Thyroid gland (tissue), 4 donors: ENCODE measurements at places on chromosomes 16 and 17. TPM values are rescaled to one million over a fixed set of nuclear protein-coding genes. Genes with fewer than 3 reads are reported as not detected.

The JPH3 gene
- not detected for total RNA-seq

The HEATR9 gene
- not detected for total RNA-seq

The PPY gene
- not detected for total RNA-seq

The NPIPA3 gene
- 1.2 TPM for total RNA-seq

DNA sequence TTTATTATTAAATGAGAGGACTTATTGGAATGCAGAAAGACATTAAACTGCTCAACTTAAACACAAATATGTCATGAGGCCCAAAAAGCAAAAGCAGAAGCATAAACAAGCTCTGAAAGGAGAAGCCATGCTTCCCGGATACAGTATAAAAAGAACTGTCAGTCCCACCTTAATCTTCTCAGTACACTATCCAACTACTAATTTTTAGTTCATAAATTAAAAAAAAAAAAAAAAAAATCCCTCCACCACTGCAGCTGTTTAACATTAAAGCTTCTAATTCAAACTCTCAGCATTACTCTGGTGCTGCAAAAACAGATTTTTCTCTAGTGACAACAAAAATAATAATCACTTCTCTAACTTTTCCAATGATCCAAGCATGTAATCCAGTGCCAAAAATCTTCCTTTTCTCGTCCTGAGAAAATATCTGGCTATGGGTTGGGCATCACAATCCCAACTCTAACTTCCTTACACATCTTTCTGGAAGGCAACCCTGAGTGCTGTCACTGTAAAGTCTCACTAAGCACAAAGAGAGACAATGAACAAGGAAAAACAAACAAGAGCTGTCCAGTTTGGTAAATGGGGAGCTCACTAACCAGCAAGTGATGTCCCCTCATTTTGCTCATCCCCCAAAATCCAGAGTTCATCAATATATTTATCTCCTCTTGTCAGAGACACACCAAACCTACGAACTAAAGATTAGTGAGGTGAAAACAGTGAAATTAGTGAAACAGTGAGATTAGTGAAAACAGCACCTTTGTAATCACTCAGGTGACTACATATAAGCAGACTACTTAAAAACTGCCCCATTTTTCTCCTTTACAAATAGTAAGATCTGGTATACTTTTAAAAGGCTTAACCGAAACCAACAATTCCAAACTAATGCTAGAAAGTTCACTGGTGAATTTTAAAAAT is 5.5 kb downstream of the USP32 start:
- no peak overlapping the region for H3K4me3 ChIP-seq
- peaks cover 28% of the 10 kb centered on the region for H3K4me1 ChIP-seq
- no peaks in the 10 kb centered on the region for H3K27me3 ChIP-seq
- no peak for DNase-seq
- H3K36me3 ChIP-seq, result no peaks in the 10 kb centered on the region

DNA sequence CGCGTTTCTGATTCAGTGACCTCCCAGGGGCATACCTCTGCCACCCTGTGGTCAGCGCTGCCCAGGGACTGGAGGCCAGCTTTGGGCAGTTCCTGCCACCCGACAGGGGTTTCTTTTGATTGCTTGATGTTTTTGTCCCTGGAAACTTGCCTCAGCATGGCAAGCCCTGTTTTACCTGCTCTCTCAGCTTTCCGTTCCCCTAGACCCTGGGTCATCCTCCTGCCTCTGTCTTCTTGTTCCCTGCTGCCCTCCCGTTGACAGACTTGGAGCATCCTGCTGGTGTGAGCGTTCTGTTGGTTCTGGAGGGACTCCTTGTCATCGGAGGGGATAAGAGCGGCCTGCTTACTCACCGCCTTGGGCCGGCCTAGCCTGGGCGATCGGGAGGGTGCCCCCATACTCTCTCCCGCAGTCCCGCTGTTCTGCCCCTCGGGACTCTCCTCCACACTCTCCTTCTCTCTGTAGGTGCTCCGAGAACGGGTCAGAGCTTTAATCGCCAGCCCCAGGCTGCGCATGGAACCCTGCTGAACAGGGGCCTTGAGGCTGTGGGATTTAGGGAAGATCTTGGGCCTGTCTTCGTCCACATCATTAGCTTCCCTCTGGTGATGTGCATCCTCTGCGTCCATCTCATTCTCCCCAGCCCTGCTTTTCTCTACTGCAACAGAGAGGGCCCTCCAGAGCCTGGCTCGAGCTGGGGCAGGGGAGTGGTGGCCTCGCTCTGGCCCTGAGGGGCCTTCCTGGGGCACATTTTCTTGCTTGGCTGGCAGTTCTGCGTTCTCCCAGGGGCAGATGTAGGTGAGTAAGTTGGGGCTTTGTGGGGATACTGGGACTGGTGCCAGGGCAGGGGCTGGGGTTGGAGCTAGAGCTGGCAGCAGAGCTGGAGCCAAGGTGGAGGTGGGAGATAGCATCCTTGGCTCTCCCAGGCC is 13.7 kb downstream of the GPR179 start:
- H3K36me3 ChIP-seq, result no peaks in the 10 kb centered on the region
- H3K4me3 ChIP-seq, result no peak overlapping the region
- H3K27ac ChIP-seq, result no peak overlapping the region
- no peaks in the 10 kb centered on the region for H3K27me3 ChIP-seq
- no peak for DNase-seq

- peaks cover 7% of the 10 kb centered on the region for H3K4me1 ChIP-seq
- H3K27me3 ChIP-seq, result no peaks in the 10 kb centered on the region
- no peaks in the 10 kb centered on the region for H3K36me3 ChIP-seq
- H3K27ac ChIP-seq, result no peak overlapping the region
Observed at GRCh38 chr17:79338152-79338551, 263.5 kb downstream of the ENGASE start.

DNA sequence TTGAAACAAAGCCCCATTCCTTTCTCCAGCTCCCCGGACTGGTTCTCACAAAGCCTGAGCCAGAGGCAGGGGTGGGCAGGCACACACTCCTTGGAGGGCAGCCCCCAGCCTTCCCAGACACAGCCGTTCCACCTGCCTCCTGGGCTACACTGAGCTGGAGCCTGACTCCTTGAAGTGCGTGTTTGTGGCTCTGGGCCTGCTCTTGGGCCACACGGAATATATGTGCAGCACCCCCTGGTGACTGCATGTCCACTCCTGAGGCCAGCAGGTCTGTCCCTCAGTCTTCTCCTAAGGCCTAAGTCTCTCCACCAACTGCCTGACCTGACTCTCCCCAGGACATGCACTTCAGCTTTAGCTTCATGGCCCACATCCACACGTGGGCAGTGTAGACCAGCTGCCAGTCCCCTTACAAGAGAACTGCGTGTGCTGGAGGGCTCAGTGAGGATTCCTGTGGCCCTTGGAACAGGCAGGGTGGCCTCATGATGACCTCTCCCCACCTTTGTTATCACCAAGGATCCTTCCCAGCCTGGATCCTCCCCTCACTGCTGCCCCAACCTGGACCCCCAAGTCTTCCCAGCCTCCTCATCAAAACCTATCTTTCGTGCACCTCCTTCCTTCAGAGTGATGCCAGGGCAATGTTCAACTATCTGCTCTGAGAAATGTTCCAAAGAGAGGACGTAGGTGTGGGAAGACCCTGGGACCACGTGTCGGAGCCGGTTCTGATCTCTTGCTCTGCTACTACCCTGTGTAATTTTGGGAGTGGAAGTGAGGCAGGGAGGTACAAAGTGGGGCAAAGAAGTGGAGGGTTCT is 12.4 kb upstream of the SLC6A2 start:
- H3K27me3 ChIP-seq, result no peaks in the 10 kb centered on the region
- no peak overlapping the region for H3K4me3 ChIP-seq
- H3K4me1 ChIP-seq, result no peaks in the 10 kb centered on the region
- H3K36me3 ChIP-seq, result no peaks in the 10 kb centered on the region

DNA sequence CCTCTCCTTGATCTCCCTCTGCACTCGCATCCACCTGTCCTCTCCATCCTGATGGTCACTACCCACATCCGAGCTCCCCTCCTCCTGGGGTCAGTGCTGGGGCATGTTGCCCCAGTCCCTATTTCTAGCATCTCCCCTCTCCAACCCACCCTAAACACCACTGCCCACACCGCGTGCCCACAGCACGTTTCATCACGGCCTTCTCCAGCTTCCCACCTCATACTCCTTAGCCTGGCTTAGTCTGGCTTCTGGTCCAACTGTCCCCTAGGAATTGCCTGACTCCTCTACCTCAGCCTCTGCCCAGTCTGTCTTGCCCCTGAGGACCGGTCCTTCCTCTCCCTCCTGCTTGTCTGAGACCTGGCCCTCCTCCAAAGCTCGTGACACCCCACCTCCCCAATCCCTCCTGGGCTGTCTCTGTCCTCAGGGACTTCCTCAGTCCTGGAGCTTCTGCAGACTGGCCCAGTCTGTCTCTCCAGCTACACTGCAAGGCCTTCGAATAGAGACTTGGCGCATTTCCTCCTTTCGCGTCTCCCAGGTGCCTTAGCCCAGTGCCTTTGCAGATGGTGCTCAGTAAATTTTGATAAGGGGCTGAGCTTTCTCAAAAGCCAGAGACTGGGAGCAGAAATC is 4.9 kb downstream of the ALOX15 start:
- H3K36me3 ChIP-seq, result no peaks in the 10 kb centered on the region
- no peaks in the 10 kb centered on the region for H3K4me1 ChIP-seq
- H3K27me3 ChIP-seq, result no peaks in the 10 kb centered on the region
- H3K4me3 ChIP-seq, result no peak overlapping the region
- no peak for DNase-seq
- H3K27ac ChIP-seq, result no peak overlapping the region

DNA sequence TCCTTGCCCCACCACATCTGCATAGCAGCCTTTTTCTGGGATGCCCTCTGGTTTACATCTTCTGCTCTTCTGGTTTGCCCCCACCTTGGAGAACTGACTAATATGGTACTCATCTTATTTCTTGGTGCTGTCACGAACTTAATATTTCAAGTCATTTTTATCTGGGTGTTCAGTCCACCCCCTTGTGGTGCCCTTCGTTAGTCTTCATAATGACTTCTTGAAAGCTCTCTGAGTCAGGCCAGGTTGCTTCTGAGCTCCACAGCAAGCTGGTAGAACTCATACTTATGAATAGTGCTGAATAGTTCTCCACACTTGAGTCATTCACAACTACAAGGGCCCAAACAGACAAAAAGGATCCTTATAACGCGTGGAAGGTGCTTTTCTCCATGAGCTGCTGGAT is 35.8 kb upstream of the TEKT3 start:
- no peak for DNase-seq
- H3K36me3 ChIP-seq, result no peaks in the 10 kb centered on the region
- H3K4me1 ChIP-seq, result peaks cover 10% of the 10 kb centered on the region
- H3K27me3 ChIP-seq, result no peaks in the 10 kb centered on the region
- H3K27ac ChIP-seq, result no peak overlapping the region
- H3K4me3 ChIP-seq, result no peak overlapping the region

DNA sequence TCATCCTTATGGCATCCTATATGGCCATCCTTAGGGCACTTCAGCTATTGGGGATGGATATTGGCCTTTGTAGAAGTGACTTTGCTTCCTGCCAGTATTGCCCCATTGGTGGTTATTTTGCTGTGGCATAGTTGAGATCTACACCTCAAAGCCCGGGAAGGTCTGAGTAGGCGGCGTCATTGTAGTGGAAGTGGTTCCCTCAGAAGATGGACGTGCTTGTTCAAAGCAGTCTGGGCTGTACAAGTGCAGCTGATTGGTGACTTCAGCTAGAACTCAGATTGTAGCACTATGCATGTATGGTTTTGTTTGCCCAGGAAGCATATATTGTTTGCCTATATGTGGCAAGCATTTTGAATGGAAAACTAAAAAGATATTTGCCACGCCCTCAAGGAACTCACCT is 83.2 kb downstream of the TMC6 start:
- no peak overlapping the region for H3K27ac ChIP-seq
- H3K4me1 ChIP-seq, result no peaks in the 10 kb centered on the region
- peaks cover 15% of the 10 kb centered on the region for H3K36me3 ChIP-seq
- no peak for DNase-seq

GRCh38 chr17:59676716-59677115 is 30.5 kb downstream of the PTRH2 start:
- no peaks in the 10 kb centered on the region for H3K27me3 ChIP-seq
- DNase-seq, result peak; percentile 23
- H3K27ac ChIP-seq, result peak overlapping the region; percentile 8
- peaks cover 57% of the 10 kb centered on the region for H3K36me3 ChIP-seq

- peaks cover 39% of the 10 kb centered on the region for H3K4me1 ChIP-seq
- no peaks in the 10 kb centered on the region for H3K36me3 ChIP-seq
- H3K27ac ChIP-seq, result no peak overlapping the region
- H3K4me3 ChIP-seq, result no peak overlapping the region
- no peak for DNase-seq
- no peaks in the 10 kb centered on the region for H3K27me3 ChIP-seq
Observed at GRCh38 chr16:17371299-17371698, 99.5 kb downstream of the XYLT1 start.

GRCh38 chr17:73725794-73726515 is 81.7 kb upstream of the SDK2 start:
- DNase-seq, result no peak
- H3K27me3 ChIP-seq, result no peaks in the 10 kb centered on the region
- no peaks in the 10 kb centered on the region for H3K36me3 ChIP-seq
- H3K27ac ChIP-seq, result no peak overlapping the region
- H3K4me3 ChIP-seq, result no peak overlapping the region

- H3K27ac ChIP-seq, result no peak overlapping the region
- no peaks in the 10 kb centered on the region for H3K27me3 ChIP-seq
- H3K4me1 ChIP-seq, result no peaks in the 10 kb centered on the region
- no peaks in the 10 kb centered on the region for H3K36me3 ChIP-seq
- DNase-seq, result no peak
- H3K4me3 ChIP-seq, result no peak overlapping the region
Observed at GRCh38 chr17:10136258-10136981, 62.0 kb downstream of the GAS7 start.

- peaks cover 3% of the 10 kb centered on the region for H3K36me3 ChIP-seq
- H3K4me1 ChIP-seq, result peaks cover 26% of the 10 kb centered on the region
- no peaks in the 10 kb centered on the region for H3K27me3 ChIP-seq
- no peak overlapping the region for H3K27ac ChIP-seq
- no peak overlapping the region for H3K4me3 ChIP-seq
Observed at GRCh38 chr17:17057057-17057551, 14.8 kb downstream of the MPRIP start.

DNA sequence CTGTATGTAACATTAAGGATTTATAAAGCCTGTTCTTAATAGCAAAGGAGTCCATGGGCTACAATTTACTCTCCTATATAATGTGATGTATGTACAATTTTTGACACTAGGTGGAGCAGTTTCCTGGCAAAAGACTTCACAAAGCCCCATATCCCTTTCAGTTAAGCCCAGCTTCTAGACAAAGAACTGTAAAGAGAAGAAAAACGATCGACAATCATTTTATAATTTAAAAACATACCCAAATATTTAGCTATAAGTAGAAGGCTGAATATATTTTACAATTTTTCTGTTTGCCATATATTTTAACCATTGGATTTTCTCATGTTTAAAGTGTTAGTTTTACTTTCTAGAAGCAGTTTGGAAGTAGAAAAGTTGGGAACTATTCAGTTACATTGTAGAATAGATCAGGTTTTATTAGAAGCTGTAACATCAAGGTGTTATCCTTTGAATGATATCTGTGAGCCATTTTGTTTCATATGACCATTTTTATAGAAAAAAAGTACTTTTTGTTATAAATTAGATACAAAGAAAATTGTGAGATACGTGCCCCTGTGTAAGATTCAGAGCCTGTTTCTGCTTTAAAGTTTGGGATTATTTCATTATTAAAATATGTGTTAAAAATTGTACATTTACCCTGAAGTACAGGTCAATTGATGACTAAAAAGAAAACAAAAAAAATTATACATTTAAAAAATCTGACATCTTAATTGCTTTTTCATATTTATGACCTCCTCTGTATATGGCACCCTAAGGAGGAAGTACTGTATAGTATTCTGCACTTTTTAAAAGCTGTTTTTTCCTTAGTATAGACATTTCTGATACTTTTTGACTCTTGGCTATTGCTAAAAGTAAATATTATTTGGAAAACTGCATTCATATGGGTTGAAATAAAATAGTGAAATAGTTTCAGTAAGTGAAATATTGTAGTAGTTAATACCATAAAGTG is 46.3 kb downstream of the VMP1 start:
- no peaks in the 10 kb centered on the region for H3K27me3 ChIP-seq
- no peaks in the 10 kb centered on the region for H3K36me3 ChIP-seq
- no peak overlapping the region for H3K4me3 ChIP-seq
- no peak for DNase-seq
- peaks cover 19% of the 10 kb centered on the region for H3K4me1 ChIP-seq
- H3K27ac ChIP-seq, result peak overlapping the region; percentile 36
